Stimulated activated CD4-positive, alpha-beta T cell treated with anti-CD3 and anti-CD28 coated beads, Interleukin-1b, Interleukin-23, amount 100 ng/mL, for 1 hour (primary cell): ENCODE measurements at places on chromosomes 7 and 10.

- no peak for DNase-seq
These were observed 14.3 kb downstream of the ZC3HAV1 start for GRCh38 chr7:139095194-139095659.

- no peak for DNase-seq
These were observed 212.9 kb downstream of the SNX10 start for GRCh38 chr7:26504411-26505120.

GRCh38 chr10:124681626-124682552 is 62.3 kb downstream of the FAM53B start:
- no peak for DNase-seq

- no peak for DNase-seq
These were observed 358.2 kb downstream of the FGFR2 start for GRCh38 chr10:121240011-121240410.

DNA sequence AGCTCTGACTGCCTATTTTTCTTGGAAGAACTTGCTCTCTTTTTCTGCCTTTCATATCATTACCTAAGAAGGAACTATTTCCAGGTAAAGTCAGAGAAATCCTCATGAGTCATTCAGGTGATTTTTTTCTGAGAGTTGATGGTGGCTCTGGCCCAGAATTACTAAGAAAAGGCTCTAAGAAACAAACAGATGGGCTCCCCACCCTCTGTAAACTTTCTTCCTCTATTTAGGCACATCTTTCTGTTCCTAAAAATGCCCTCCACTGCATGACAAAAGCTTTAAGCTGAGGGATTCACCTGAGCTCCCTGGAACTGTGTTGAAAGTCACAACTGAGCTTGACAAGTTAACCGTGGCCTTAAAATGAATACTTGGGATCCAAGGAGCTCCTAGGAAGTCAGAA is 1.6 kb downstream of the OLAH start:
- DNase-seq: no peak

GRCh38 chr7:90383861-90384260 is 19.4 kb upstream of the CLDN12 start:
- no peak for DNase-seq

GRCh38 chr10:92180399-92180798 is 110.5 kb downstream of the CPEB3 start:
- DNase-seq: no peak

GRCh38 chr7:150648353-150649079 is 16.3 kb upstream of the GIMAP6 start:
- DNase-seq: no peak

DNA sequence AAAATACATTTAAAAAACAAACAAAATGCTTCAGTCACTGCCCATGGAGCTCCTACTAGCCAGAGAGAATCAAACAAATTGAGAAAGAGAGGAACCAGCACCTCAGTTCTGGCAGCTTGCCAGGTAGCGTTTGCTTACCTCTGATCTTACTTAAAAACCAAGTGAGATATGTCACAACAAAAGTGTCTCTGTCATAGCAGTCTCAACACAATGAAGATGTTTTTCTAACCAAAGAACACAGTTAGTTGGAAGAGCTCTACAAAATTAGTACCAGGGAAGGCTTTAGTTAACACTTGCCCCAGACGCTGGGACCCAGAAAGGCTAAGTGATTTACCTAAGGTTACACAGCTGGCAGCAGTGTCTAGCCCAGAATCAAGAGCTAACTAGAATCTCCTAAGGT is 3.4 kb downstream of the DOCK4 start:
- DNase-seq: no peak

GRCh38 chr7:4151926-4152549 is 530.1 kb upstream of the FOXK1 start:
- DNase-seq: no peak

DNA sequence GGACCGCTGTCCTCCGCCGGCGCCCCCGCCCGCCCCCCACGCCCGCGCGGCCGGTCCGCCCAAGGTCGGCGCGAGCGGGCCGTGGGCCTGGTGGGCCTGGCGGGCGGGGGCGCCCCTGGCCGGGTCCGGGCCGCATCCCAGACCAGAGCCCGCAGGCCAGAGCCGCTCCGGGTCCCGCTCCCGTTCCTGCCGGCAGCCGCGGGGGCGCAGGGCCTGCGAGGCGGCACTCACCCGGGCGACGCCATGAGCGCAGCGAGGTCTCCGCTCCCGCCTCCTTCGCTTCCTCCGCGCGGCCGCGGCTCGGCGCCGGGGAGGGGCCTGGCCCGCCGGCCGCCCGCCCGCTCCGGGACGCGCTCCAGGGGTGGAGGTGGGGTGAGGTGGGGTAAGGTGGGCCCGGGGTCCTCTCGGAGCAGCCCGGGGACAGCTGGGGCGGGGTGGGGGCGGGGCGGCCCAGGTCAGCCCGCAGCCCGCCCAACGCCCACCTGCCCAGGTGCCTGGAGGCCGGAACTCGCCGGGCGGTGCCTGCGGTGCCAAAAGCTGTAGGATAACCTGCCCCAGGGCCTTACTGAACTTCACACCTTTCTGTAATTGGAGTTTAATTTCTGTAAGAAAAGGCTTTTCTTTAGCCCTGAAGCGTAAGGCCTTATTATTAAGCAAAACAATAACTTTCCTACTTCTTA is at the start of gene URGCP:
TSS of gene URGCP (minus strand) at position 266 of the 680 bp plus-strand sequence. CDS start at position 245, 21 bp downstream.
- DNase-seq: no peak

GRCh38 chr7:12827920-12828319 is 140.5 kb downstream of the ARL4A start:
- DNase-seq: no peak

DNA sequence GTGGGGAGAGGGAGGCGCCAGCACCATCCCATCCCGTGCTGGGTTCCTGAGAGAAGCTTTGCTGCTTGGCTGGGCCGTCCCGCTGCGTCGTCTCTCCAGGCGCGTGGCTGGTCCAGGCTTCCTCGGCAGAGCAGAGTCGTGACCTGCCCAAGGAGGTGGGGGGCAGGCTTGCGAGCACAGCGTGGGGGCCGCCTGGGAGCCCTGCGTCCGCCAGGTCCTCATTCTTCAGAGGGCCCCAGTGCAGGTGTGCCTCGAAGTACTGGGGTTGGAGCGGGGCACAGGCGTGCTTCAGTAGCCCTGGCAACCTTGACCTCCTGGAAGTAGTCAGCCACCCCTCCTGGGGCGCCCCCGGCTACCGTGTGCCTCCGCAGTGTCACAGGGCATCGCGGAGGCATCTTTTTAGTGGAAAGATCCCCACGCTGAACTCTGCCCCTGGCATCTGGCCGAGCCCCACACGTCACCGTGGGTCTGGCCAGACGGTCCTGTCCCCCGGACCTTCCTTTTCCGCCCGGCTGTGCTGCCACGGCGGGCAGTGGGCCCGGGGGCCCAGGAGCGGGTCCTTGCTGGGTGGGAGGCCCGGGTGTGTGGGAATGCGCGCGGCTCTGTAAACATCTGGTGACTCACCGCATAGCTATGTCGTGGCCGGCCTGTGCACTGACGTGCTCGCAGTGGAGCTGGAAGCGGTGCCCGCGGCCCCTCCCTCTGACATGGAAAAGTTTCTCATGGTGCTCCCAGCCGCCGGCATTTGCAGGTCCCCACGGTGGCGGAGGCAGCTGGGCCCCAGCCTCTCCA is 6.4 kb downstream of the MAFK start:
- DNase-seq: no peak

- no peak for DNase-seq
These were observed 60.9 kb downstream of the TMEM270 start for GRCh38 chr7:73921623-73922528.

GRCh38 chr7:132576721-132577085 is 433 bp upstream of the PLXNA4 start:
- DNase-seq: no peak

GRCh38 chr7:138402749-138403148 is 57.3 kb upstream of the TRIM24 start:
- no peak for DNase-seq

GRCh38 chr10:17216217-17216900 is 11.7 kb upstream of the VIM start:
- DNase-seq: no peak

- DNase-seq: peak; percentile 8
These were observed 110.7 kb downstream of the ZNF467 start for GRCh38 chr7:149662591-149663095.

DNA sequence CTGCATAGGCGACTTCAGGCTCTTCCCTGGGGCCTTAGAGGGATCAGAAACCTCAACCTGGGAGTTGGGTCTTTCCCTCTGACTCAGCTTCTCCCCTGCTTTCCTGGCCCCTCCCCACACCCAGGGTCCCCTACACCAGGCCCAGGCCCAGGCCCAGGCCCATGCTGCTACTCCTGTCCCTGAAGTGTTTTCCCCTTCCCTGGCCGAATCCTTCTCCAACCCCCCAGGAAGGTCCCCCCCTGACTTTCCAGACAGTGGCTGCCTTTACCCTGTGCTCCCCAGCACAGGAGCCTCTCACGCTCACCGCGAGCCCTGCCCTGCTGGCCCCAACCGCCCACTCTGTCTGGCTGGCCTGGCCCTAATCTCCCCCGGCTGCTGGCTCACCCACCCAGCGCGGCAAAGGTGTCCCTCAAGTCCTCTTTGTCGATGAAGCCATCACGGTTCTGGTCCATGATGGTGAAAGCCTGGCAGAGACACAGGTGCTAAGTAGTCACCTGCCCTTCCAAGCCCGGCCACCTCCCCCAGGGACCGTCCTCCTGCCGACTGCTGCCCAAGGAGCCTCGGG is 6.4 kb downstream of the MYL10 start:
- no peak for DNase-seq

DNA sequence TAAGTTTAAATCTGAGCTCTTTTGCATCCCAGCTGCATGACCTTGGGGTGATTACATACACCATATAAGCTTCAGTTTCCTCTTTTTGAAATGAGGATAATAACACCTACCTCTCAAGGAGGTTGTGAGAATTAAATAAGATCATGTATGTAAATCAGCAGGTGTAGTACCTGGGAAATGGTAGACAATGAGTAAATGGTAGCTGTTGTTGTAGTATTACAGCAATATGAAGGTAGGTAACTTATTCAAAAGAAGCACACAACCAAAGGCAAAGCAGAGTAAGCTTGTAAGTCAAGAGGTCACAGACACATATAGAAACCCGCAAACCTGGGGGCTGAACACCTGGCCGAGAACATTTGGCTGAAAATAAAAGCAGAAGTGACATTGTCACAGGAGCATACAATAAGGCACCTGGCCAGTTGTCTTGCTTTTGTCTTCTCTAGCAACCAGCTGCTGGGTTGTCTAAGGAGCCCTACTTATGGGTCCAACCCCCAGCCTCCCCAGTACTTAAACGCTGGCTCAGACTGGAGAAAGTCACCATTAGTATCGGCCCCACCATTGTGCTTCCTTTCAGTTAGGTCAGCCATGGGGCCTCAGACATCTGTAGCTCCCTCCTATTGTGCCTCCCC is 203.6 kb upstream of the MKLN1 start:
- DNase-seq: no peak

DNA sequence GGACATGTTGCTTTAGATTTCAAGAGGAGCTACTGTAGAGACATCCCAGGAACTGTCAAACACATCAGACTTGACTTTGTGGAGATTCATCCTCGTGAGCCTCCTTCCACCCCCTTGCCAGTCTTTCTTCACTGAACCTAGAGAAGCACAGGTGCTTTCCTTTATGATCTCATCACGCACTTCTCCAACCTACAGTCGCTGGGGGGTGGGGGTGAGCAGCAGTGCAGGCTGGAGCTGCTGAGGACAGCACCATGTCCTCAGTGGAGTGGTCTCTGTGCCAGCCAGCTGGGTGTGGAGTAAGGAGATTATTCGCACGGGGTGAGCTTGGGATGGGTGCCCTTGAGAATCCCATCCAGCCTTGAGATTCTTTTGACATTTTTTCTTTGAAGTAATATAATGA is 88.1 kb downstream of the VOPP1 start:
- no peak for DNase-seq

DNA sequence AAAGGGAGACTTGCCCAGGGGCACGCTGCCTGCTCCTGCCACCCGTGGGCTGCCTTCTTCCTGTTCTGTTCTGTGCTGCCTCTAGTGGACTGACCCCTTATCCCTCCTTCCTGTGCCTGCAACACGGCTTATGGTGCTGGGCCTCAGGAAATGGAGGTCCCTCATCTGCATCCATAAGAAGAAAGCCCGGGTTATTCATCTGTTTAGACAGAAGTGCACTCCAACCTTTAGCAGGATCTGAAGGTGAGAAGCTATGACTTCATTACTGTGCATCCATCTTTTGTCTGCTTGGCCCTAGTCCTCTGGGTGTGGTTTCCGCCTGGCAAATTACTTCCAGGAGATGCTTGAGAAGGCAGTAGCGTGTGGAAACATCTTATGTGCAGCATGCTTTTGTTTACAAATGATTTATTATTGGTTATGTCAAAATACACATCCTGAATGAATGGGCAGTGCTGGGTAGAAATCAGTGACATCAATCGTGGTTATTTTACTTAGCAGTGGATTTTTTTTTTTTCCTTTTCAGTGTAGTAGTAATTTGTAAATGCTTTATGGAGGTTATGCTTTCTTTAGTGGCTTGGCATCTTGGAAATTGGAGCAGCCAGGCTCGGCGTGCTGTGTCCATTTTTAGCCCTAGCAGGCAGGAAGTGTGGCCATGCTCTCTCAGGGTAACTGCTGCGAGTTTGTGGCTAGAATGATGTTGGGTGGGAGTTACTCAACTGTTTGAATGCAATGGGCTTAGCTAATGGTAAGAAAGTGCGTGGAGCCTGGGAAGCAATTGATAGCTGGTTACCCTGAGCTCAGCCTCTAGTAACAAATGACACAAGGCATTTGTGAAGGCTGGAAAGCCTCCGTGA is 12.7 kb downstream of the PTPRE start:
- DNase-seq: no peak

DNA sequence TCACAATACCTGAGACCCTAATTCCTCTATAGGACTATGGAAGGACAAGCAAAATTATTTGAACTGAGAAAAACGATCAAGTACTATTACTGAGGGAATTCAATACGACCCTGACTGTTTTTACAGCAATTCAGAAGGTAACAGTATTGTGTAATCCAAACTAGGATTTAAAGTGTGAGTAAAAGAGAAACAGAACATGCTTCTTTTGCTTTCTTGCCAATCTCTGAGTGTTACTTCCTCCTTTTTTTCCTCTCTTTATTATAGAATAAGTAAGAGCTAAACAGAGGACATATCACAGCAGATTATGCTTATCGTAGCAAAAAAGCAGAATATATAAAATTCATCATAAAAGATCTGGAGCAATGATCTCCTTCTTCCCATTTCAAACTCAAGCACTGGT is 292.1 kb downstream of the THSD7A start:
- no peak for DNase-seq
